Stimulated activated CD4-positive, alpha-beta T cell treated with anti-CD3 and anti-CD28 coated beads, TNF-alpha, amount 100 ng/mL, for 4 hours (primary cell): ENCODE measurements at places on chromosomes 4 and X.
A peak's percentile ranks its signal among the peaks of the same experiment; 100 is the strongest.

DNA sequence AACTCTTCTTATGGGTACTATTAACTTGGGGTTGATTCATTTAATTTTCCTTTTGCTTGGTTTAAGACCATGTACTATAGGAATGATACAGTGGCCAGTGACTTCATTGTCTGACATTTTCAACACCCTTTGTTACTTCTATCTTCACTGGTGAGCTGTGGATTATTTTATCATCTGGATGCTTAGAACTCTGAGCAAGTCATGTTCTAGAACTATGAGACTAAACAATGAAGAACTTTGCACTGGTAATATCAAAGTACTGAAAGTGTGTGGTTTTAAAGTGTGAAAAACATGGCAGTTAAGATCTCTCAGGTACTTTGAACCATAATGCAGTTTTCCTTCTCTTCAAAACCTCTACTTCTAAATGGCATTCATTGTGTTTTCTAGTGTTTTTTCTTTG is 47.8 kb downstream of the MAP7D3 start:
- no peak for DNase-seq

DNA sequence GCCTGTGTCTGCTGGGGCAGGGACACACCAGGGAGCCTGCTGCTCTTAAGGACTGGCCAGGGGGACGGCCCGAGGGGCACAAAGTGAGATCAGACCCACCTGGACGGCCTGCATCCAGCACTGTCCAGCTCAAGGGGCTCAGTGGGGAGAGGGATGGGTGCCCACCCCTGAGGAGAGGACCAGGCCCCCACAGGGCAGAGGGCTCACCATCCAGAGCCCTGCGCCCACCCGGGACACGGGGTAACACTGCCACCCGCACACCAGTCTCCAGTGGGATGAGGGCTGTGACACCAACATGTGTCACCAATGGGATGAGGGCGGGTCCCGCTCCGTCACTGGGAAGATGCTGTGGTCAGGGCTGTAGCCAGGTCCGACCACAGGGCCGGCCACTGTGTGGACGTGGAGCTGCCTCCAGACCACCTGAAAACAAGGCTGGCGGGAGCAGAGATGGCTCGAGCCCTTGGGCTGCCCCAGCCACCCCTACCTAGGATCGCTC is 13.2 kb downstream of the DGKQ start:
- DNase-seq: no peak

- no peak for DNase-seq
Observed at GRCh38 chr4:8171984-8172924, 13.6 kb upstream of the ABLIM2 start.

- no peak for DNase-seq
Observed at GRCh38 chr4:90130076-90130475, 2.9 kb downstream of the CCSER1 start.

GRCh38 chrX:64427281-64427680 is 32.0 kb upstream of the MTMR8 start:
- DNase-seq: no peak

DNA sequence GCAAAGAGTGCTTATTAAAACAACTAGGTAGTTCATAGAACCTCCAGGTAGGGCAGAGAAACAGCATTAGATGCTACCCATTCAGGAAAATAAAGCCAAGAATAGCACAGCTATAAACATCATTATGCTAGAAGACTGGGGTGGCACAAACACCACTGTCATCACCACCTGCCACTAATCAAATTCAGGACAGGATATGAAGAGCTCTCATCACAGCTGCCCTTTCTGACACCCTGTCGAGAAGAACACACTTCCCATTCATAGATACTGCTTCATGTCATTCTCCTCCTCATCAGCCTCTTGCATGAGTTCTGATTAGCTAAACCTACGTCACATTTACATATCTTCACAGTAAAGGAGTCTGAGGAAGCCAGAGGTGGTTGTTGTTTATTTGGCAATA is 692.3 kb upstream of the HS3ST1 start:
- DNase-seq: no peak

GRCh38 chr4:67436742-67437141 is 108.6 kb downstream of the CENPC start:
- DNase-seq: no peak

DNA sequence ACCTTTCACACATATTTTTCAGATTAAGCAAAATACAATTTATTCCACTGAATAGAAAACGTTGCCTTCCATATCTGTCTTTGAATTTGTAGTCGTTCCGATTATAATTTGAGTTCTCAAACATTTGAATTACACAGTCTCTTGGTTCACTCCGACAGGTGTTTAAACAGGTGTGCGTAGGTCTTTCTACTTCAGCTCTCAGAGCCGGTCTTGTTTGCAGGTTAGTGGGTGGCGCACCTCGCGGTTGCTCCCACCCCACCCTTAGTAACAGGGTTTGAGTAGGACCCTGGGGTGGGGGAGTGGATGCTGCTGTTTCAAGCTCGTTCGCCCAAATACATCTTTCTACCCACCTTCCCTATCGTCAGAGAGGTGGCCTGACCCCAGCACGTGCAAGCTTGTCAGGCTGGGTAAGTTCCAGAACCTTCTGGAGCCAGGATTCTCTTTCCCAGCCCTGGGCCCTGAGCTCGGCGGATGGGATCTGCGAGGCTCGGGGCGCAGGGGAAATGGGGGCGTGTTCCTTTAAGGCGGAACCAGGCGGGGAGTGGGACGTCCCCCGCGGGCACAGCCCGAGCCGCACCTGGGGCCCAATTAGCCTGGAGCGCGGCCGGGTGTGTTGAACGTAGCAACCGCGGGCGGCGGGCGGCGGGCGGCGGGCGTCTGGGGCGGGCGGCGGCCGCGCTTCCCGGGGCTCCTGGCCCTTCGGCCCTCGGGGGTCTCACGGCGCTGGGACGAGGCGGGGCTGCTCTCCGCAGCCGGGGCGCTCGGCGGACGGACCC is at the start of gene FAM149A:
TSS of gene FAM149A (plus strand) at position 591 of the 776 bp plus-strand sequence.
- DNase-seq: peak; percentile 36

DNA sequence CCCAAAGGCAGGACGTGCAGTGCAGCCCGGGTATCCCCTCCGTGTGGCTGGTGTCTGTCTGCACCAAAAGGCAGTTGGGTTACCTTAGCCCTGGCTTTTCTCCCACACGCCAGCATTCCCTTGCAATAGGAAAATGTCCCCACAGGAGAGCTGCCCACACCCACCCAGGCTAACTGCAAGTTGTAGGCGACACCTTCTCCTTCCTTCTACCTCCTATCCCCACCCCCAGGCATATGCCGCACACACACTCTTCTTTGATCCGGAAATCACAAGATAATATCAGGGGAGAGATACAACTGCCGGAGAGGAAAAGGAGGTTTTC is 444 bp upstream of the APBB2 start:
- no peak for DNase-seq

DNA sequence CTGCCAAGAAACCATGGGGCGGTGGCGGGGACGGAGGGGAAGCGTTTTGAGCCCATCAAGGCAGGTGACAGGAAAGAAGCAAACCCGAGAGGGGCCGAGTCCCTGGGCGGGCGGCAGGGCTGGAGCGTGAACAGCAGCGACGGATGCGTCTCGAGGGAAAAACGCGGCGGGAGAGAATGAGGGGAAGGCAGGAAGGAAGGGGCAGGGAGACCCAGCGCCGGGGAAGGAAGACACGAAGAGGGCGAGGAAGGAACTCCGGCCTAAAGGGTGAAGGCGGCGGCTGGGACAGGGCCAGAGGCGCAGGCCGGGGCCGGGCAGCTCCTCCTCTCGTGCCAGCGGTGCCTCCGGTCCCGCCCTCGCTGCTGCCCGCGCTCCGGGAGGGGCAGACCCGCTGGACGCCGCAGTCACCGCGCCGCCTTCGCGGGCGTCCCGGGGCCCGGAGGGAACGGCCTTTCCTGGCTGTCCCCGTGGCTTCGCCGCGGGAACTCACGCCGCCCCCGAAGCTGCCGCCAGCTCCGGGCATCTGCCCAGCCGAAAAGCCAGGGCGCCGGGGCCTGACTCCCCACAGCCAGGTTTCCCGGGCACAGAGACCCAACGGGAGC is 751 bp upstream of the RGS12 start:
- no peak for DNase-seq

- no peak for DNase-seq
Observed at GRCh38 chrX:155757046-155757759, 123.9 kb upstream of the VAMP7 start.

- no peak for DNase-seq
Observed at GRCh38 chr4:7200801-7201200, 8.5 kb downstream of the SORCS2 start.

DNA sequence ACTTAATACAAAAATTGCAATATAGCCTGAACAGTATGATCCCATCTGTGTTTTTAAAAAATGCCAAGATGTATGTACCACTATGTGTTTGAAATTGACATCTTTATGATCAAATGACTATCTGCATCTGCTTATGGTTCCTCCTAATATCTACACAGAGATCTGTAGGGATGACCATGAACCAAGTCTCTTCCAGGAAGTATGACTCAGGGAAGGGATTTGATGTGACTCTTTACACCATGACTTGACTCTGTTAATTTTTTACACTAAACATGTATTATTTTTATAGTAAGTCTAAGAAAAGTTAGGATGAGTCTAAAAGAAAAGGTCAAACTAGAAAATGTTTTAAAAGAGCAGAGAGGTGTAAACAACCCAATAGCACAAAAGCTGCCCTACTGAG is 164.0 kb downstream of the SH3KBP1 start:
- no peak for DNase-seq

GRCh38 chr4:164894702-164895101 is 17.7 kb downstream of the APELA start:
- no peak for DNase-seq

DNA sequence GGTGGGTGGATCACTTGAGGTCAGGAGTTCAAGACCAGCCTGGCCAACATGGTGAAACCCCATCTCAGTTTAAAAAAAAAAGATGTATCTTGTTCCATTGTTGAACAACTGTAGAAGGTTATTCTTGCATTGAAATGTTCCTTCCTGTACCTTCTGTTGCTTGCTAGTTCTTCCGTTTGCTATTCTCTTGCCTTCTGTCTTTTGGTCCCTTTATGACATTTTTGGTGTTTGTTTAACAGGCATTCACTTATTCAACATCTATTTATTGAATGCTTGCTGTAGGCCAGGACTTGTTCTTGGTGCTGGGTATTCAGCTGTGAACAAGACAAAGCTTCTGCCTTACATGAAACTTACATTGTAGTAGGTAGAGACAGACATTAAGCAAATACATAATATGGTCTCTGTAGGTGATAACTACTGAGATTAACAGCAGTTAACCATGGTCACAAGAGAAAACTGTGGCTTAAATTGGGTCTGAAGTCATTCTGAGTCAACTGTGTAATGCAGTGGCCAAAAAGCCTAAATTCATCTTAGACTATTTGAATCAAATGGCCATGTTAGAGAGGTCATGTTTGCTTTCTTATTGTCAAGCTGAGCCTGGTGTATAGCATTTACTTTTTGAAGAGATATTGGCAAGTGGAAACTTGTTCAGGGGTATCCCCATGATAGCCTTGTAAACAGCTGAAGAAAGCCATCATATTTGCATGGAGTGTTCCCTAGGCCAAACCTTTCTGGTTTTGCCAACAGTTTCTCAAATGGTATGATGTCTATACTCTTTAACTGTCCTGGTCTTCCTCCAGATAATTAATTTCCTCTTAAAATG is 35.6 kb downstream of the GAB1 start:
- DNase-seq: no peak

- no peak for DNase-seq
Observed at GRCh38 chr4:48499551-48500066, 9.6 kb downstream of the ZAR1 start.

- DNase-seq: no peak
Observed at GRCh38 chr4:124189545-124189944, 523.0 kb downstream of the ANKRD50 start.

- DNase-seq: no peak
Observed at GRCh38 chr4:8048856-8049676, 109.4 kb upstream of the AFAP1 start.

- DNase-seq: no peak
Observed at GRCh38 chrX:97471071-97471470, 587.4 kb downstream of the RPA4 start.

DNA sequence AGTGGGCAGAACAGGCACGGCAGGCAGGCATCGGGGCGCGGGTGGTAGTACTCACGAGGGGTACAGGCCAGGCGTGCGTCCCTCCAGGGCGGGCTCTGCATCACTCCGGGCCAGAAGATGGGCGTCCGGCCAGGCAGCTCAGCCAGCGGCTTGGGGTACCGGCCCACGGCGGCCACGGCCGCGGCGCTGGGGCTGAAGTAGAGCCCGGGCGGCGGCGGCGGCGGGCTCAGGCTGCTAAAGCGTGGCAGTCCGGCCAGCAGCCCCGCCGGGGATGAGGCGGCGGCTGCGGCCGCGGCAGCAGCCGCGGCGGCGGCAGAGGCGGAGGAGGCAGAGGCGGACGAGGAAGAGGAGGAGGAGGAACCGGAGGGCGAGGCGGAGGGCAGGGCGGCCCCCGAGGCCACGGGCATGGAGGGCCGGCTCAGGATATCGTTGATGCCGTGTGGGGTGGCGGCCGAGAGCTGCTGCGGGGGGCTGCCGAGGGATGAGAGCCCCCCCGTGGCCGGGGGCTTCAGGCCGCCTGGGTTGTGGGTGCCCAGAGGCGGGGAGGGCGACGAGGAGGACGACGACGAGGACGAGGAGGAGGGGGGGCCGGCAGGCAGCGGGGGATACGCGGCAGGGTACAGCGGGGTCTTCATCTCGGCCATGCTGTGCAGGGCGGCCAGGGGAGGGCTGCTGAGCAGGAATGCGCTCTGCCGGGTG is 1.4 kb downstream of the NKX6-1 start:
- DNase-seq: no peak

GRCh38 chr4:144582975-144583374 is 63.0 kb upstream of the HHIP start:
- no peak for DNase-seq

GRCh38 chrX:2958199-2958598 is 29.1 kb upstream of the ARSD start:
- DNase-seq: no peak

DNA sequence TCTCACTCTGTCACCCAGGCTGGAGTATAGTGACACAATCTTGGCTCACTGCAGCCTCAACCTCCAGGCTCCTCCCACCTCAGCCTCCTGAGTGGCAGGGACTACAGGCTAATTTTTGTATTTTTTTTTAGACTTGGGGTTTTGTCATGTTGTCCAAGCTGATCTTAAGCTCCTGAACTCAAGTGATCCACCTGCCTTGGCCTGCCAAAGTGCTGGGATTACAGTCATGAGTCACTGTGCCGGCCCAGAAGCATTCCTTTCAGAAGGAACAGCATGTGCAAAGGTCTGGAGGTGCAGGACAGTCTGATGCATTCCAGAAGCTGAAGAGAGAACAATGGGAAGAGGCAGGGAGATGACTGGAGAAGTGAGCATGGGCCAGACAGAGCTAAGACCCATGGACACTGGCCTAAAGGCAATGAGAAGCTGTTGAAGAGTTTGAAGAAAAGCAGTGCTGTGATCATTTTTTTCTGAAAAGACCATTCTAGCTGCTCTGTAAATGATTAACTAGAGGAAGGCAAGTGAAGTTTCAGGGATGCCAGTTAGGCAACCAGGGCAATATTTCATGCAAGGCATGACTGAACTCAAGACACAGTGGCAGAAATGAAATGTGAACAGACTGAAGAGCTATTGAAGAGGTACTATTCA is 43.2 kb downstream of the MANBA start:
- DNase-seq: no peak

- peak; percentile 43 for DNase-seq
Observed at GRCh38 chrX:130120746-130121504, 10.6 kb upstream of the ELF4 start.
